ENCODE measurements at places on chromosomes 1 and 21.

DNA sequence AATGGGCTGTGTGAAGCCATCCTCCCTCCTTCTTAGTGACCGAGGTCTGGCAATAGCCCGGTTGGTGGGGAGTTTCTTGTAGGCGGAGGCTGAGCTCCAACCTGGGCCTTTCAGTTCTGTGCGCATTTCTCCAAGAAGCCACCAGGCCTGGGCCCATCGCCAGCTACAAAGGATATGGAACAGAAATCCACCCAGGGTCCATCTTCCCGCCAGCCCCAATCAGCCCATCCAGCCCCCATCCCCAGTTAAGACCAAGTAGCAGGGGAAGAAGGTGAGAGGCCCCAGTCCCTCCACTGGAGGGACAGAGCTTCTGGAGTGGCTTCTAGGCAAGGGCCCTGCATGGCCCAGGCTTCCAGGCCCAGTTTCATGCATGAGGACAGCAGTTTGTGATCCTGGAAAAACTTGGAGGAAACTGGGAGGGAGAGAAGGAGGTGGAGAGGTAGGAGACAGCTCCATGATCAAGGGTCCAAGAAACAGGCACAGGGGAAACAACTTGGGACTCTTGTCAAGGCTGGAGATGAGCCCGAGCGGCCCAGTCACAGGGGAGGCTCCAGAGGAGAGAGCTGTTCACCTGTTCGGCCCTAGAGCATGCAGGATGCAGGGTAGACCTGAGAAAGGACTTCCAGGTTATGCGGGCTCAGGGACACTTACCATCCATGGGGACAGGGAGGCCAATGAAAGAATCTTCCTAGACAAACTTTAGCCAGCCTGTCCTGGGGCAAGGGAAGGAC, 261.2 kb downstream of the PTPRU start:
- DNase-seq = no peak

GRCh38 chr1:91730801-91731732, 154.9 kb downstream of the TGFBR3 start:
- no peak for DNase-seq

GRCh38 chr1:145879775-145880174, 5.9 kb downstream of the ANKRD35 start:
- DNase-seq = no peak

DNA sequence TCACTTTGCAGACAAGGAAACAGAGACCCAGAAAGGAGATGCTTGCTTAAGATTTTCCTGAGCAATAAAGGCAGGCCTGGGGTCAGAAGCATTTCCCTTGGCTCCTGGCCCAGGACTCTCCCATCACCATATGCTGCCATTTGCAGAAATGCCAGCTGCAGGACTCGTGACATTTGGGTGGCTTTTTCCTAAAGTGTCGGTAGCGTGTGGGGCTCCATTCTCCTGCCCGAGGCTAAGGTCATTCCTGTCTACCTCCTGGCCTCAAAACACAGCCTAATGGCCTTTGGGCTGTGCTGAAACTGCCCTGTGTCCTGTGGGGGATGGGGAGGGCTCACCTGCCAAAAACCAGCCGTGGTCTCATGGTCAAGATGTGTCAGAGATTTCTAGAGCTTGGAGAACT, 216.1 kb upstream of the EDN2 start:
- no peak for DNase-seq

GRCh38 chr1:36594023-36594422, 111.3 kb upstream of the CSF3R start:
- DNase-seq = no peak

DNA sequence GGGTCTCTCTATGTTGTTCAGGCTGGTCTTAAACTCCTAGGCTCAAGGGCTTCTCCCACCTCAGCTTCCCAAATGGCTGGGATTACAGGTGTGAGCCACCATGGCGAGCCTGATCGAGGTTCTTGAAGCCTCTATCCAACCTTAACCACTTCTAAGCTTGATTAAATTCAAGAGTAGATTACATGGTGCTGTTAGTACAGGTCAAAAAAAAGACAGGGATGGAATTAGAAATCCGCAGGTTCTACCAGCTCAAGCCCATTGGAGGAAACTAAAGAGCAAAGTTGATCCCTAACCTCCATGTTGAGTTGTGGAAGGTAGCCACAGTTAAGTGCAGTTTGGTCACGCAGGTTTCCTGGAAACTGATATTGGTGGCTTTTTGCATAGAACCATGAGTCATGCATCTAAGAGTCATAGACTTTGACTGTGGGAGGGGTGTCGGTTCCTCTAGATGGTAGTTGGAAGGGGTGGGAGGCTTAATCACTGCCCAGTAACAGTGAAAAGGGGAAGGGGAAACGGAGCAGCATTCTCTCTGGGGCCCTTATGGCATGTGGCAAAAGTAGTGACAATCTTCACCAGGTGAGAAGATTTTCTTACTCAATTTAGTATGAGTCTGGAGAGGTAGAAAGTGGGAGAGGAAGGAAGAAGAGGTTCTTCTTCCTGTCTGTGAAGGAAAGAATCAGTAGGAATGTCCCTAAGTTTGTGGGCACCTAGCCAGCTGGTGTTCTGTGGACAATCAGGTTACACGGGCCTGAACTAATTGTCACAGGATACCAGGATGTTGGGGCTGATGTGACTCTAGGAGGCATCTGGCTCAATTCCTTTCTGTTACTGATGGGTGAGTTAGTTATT, 7.0 kb downstream of the CD53 start:
- peak; percentile 30 for DNase-seq

GRCh38 chr21:44845418-44846223, 27.8 kb upstream of the SUMO3 start:
- DNase-seq = peak; percentile 24

- DNase-seq = no peak
Observed at GRCh38 chr1:67823615-67824014, 9.7 kb downstream of the GNG12 start.

- DNase-seq = no peak
Observed at GRCh38 chr1:145999321-146000024, 3.1 kb upstream of the TXNIP start.

DNA sequence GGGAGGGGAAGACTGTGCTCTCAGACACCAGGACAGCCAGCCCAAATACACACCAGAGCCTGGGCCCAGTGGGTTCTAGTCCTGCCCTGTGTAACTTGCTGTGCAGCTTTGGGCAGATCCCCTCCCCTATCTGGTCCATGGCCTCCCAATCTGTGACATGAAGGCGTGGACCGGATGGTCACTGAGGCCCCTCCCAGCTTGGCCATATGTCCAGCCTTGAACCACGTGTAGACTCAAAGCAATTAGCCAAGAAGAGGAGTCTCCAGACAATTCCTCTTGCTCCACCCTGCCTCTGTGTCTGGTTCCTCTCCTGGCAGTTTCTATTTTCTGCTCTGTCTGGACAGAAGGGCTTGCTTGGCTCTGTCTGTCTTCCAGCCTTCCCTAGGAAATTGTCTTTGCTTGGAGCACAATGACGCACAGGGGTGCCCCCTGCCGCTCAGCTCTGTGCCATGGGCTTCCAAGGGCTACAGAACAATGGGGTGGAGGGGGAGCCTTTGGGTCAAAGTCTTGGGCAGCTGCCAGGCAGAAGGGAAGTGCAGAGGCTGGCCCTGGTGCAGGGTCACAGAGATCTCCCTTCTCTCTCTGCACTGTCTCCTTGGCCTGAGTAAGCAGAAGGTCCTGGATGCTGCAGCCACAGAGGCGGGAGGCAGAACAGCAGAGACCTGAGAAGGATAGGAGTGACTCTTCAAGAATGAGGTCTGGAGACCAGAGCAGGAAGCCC, 66.1 kb downstream of the TENT5C start:
- DNase-seq = no peak

- DNase-seq = no peak
Observed at GRCh38 chr1:78373676-78374075, 117.1 kb upstream of the PTGFR start.

DNA sequence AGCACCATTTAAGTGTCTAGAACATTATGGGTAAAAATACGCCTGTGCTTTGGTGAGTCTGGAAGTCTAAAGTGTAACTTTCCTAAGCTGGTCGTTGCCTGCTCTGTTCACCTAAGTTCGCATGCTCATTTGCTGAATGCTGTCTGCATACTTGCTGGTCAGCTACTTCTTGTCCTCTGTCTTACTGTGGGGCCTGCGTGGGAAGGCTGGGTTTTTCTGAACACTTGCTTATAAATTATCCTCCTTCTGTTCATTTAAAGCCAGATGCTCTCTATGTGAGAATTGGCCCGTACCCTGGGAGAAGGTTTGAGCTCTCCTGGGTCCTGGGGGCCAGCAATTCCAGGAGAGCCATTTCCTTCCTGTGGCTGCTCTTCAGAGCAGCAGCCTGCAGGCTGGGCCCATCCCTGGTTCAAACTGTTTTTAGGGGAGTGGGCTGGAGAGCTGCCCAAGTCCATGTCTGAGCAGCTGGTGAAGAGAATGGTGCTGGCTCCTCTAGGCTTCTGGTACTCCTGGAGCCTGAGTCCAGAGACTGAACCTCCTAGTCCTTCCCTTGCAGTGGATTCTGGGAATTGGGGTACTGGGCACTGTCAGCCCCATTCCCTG, 75.7 kb downstream of the GALNT2 start:
- DNase-seq = no peak

DNA sequence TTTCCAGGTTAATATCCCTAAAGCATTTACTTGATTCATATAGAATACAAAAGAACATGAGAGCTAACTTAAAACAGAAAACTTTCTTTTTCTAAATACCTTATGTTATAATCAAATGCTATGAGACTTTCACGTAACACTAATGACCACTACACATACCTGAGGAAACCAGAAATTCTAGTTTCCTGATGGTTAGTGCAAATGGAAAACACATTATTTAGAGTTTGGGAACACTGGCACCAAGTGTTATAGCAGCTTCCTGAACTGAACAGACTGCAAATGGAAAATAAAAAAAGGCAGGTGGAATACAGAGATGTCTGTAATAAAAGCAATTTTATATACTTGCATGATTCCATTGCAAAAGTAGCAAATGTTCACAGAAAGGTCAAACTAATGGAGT, 15.5 kb downstream of the PAXBP1 start:
- no peak for DNase-seq

DNA sequence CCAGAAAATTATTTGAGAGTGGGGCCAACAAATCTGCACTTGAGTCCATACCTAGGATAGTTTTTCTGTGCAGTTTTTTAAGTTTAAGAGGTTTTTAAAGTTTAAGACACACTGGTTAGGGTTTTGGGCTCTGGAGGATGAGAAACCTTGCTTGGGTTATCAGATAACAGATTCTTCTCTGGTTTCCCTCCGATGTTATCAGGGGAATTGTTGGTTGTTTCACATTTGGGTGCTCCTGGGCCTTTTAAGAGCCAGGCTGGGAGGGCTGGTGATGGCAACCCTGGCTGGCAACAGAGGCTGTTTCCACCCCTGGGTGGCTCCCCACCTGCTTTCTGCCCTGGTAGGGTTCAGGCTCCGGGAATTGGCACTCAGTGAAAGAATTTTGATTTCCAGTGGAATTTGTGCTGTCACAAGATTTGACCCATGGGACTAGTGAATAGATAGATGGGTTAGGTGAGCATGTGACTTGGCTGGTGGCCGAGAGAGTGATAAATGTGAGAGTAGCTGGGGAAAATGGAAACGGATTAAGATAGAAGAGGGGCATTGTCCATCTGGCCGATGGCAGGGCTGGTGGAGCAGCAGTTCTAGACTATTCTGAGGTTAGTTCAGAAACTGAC, 14.8 kb downstream of the VANGL1 start:
- DNase-seq = no peak

DNA sequence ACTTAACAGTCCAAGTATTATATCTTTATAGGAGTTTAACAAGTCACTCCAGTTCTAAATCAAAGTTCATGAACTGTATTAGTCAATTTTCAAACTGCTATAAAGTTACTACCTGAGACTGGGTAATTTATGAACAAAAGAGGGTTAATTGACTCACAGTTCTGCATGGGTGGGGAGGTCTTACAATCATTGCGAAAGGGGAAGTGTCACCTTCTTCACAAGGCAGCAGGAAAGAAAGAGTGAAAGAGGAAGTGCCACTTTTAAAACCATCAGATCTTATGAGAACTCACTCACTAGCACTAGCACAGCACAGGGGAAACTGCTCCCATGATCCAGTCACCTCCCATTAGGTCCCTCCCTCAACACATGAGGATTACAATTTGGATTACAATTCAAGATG, 70.0 kb downstream of the CLCA4 start:
- DNase-seq = no peak

DNA sequence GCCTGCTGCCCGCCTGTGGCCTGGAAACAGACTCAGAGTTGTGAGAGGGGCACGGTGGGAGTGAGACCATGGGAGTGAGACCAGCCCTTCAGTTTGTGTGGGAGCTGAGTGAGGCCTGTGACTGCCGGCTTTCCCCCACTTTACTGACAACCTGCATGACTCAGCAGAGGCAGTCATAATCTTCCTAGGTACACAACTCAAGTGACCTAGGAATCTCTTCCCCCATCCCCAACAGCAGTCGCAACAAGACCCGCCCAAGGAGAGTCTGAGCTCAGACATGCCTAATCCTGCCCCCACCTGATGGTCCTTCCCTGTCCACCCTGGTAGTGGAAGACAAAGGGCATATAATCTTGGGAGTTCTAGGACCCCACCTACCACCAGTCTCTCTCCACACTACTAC, 44.2 kb downstream of the KLHL20 start:
- no peak for DNase-seq

DNA sequence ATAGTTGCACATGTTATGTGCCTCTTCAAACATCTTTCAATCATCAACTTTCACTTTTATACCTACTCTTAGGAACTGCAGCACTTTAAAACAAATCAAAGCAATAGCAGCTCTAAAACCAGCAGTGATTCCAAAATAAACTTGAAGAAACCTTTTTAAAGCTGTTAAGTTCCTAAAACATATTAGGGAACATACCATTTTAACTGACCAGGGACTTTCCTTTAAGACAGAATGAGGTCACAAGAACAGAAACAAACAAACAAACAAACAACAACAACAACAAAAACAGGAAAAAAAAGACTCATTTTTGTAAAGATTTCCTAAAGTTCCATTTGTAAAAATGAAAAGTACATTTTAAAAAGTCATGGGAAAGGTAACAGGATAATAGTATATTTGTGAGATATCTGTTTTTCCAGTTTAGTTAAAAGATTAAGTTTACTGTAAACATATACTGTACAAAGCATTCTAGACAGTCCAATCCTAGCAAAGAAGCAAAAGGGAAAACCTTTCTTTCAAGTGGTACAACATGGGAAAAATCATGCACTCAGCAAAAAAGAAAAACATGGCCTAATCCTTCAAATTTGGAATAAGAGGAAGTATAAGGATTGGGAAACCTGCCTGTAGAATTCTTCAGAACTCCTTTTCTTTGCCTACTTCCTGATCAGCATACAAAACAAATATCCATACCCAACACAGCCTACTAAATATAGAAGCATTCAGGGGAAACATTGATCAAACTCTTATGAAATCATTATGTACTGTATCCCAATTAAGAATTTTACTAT, 45.5 kb downstream of the EPS15 start:
- DNase-seq = no peak
